ENCODE measurements at places on chromosomes 2 and 18.

DNA sequence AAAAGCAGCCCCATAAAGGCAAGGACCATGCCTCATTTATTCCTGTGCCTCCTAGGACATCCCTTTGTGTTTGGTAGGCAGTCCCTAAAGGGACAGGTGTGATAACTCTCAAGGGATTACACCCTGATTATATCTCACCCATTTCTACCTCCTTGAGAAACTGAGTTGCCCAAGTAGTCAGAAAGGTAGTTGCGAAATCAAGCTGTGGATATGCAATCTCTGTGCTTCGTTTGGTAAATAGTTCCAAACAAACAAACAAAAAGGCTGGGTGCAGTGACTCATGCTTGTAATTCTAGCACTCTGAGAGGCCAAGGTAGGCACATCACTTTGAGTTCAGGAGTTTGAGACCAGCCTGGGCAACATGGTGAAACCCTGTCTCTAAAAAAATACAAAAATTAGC is 100.2 kb upstream of the ARL5A start:
- no peak for ATAC-seq

GRCh38 chr2:30115141-30115980 is 31.4 kb upstream of the YPEL5 start:
- peak; percentile 80 for ATAC-seq

DNA sequence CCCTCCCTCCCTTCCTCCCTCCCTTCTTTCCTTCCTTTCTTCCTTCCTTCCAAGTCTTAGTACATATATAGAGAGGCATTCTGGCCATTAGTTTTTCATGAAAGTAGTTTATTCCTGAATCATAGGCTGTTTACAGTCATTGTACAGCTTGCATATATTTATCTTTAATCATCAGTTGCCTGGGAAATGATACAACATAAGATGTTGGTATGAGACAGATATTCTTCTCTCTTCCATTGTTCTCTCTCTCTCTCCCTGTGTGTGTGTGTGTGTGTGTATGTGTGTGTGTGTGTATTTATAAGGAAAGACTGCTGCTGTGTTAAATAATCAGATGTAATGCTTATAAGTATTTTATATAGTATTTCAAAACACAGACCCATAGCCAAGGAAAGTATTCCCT is 289.8 kb upstream of the UBE2E3 start:
- peak; percentile 38 for ATAC-seq

GRCh38 chr2:33015421-33016142 is 68.8 kb downstream of the LTBP1 start:
- peak; percentile 55 for ATAC-seq

DNA sequence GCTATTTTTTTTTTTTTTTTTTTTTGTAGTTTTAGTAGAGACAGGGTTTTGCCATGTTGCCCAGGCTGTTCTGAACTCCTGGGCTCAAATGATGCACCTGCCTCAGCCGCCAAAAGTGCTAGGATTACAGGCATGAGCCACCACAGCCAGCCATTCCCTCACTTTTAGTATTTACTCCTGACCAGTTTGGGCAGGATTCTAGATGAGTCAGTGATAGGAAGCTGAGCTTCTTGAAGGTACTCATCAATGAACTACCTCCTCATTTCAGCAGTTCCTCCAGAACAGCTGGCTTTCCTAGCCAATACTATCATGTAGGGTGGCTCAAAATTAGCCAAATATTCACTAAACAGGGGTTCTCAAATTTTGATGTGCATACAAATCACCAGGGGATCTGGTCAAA is 57.2 kb downstream of the CYBRD1 start:
- no peak for ATAC-seq

GRCh38 chr2:230934231-230935129 is 9.4 kb upstream of the GPR55 start:
- ATAC-seq = no peak

DNA sequence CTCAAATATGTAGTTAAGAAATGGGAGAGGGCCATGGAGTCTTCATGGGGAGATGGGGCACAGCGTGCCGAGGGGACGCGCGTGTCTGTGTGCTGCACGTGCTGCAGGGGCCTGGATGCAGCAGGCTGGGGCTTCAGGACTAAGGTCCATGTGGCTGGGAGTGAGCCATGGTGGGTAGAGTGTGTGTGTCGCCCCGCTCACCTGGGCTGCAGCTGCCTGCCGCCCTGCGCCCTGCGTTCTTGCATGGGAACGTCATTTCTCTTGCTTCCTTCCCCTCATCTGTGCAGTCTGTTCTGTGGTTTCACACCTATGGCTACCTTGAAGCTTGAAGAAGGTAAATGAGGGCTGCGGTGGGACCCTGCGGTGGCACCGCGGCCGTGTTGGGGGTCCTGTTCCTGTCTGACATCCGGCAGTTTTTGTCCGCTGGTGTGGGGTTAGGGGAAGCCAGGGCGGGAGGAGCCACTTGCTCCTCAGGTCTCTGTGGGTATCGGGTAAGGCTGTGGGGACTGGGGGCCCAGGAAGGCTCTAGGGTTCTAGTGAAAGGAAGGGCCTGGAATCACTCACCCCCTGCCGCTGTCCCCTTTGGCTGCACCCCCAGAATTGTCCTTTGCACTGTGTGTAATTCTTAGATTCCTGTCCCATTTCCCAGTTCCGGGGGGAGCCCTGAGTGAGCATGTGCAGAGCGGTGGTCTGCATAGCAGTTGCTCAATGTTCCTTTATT is 54.1 kb upstream of the HS6ST1 start:
- ATAC-seq = no peak

DNA sequence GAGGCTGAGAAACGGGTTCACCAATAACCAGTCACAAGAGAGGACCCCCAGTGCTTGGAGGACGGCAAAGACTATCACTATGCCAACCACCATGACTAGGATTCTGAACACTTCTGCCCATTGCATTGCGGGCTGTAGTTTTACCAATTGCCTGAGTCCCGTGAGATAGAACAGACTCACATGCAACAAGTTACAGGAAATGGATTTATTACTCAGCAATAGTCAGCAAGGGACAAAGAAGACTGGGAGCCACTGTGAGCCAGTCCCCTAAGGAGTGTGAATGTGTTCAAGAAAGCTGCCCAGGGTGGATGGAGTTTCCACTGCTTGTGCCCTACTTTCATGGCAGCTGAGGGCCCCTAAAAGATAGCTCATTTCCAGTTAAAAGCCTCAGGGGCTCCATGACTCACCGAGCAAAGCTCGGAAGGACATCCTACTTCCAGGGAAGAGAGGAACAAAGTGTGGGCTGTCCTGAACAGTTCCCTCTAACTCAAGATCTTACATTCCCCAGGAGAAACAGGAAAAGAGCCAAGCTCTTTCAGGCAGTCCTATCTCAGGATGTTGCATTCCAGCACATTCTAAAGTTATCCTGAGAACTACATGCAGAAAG is 54.4 kb downstream of the SLC4A3 start:
- ATAC-seq = no peak

DNA sequence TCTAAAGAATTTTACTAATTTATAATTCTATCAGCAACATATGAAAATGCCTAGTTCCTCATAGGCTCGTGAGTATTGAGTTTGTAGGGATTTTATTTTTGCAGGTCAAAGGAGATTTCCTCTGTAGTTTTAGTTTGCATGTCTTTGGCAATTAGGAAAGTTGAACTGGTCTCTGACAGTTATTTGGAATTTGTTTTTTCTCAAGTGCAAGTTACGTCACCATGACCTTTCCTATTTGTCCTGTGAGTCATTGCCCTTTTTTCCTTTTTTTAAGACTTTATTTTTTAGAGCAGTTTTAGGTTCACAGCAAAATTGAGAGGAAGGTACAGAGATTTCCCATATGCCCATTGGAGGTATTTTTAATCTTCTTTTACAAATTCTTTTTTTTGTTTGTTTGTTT is 29.0 kb downstream of the RAMP1 start:
- ATAC-seq = no peak

- no peak for ATAC-seq
These were observed 22.9 kb downstream of the COA5 start for GRCh38 chr2:98585386-98585785.

GRCh38 chr18:34002130-34002529 is 222.6 kb downstream of the NOL4 start:
- no peak for ATAC-seq

DNA sequence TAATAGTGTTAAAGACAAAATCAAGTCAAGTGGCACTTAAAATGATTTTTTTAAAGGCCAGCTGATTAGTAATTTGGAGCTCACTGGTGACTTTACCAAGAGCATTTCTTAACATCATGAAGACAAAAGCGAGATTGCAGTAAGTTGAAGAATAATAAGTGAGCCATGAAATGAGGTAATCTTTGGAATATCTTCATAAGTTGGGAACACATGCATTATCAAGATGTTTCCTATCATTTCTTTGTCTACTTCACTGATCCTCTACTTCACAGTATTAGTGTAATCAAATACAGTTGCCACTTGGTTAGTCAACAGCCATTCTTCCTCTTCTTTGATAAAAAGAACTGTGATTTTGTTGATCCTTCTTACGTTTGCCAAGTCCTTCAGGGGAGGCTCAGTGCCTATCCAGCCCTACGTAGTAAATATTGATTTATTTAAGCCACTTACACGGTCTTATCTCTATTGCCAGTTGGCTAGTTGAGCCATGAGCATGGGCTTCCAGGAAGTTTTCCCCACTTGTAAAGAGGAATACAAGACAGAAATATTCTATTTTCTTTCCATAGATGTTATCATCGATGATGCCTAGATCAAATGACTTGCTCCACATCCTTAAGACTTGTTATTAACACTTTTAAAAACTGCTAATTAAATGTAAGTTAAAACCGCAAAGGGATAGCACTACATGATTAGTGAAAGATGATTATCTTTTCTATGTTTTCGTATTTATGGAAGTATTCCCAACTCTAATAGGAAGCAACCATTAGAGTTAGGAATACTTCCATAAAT is 46.1 kb downstream of the YES1 start:
- no peak for ATAC-seq

GRCh38 chr2:46067501-46068305 is 229.5 kb upstream of the EPAS1 start:
- ATAC-seq = peak; percentile 88

DNA sequence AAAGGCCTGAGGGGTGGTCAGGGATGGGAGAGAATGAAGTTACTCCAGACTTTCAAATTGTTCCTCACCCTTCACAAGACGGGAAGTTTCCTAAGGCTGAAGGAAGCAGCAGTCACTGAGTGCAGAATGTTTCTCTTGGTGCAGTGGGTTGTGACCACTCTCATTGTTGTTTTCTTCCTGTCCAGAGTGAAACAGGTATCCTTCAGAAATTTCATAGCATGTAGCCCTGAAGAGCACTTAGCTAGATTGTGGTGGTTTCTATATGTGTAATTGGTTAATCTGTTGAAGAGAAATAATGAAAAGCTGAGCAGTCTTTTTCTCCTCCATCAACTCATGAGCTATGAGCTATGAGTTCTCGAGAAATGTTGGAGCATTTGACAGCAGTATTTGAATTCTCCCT is 96.8 kb downstream of the GPD2 start:
- no peak for ATAC-seq

GRCh38 chr18:44598514-44598913 is 82.2 kb upstream of the SETBP1 start:
- ATAC-seq = no peak

GRCh38 chr18:54845787-54846186 is 17.5 kb downstream of the RAB27B start:
- ATAC-seq = no peak

DNA sequence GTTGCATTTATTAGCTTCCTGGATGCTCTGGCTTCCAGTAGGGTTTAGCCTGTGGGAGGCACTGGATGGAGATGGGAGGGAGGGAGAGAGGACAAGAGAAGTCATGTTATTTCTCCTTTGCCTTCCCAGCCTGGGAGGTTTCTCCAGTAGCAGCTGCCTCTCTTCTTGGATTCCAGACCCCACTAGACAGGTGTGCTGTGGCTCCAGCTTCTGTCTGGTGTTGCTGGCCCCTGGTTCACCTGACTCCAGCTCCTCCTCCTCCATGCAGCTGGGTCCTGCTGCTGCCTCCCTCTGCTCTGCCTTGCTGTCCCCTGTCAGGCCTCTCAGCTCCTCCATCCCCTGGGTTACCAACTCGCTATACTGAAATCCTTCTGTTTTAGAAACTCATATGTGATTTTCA is 188.9 kb upstream of the TNP1 start:
- ATAC-seq = no peak

DNA sequence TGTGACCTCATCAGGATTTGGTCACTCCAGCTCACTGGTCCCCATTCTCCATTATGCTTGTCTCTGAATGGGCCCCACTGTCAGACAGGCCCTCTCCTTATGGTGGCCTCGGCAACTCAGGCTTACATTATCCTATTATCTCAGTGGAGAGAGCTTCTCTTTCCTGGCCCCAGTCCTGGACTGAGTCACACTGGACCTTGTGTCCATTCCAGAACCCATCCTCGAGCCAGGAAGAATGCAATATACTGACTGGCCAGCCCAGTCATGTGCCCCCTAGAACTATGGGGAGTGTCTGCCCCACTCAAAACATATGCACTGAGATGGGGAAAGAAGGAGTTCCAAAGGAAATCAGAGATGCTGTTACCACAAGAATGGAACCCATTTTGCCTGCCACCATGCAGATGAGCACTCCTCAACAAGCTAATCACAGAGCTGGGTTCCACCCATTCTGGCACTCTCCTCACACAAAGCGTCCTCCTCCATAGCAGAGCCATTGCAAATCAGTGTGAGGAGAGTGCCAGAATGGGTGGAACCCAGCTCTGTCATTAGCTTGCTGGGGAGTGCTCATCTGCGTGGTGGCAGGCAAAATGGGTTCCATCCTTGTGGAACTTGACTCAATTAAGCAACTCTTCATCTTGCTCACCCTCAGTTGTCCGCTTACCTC is 71.9 kb downstream of the CHRNA1 start:
- no peak for ATAC-seq

DNA sequence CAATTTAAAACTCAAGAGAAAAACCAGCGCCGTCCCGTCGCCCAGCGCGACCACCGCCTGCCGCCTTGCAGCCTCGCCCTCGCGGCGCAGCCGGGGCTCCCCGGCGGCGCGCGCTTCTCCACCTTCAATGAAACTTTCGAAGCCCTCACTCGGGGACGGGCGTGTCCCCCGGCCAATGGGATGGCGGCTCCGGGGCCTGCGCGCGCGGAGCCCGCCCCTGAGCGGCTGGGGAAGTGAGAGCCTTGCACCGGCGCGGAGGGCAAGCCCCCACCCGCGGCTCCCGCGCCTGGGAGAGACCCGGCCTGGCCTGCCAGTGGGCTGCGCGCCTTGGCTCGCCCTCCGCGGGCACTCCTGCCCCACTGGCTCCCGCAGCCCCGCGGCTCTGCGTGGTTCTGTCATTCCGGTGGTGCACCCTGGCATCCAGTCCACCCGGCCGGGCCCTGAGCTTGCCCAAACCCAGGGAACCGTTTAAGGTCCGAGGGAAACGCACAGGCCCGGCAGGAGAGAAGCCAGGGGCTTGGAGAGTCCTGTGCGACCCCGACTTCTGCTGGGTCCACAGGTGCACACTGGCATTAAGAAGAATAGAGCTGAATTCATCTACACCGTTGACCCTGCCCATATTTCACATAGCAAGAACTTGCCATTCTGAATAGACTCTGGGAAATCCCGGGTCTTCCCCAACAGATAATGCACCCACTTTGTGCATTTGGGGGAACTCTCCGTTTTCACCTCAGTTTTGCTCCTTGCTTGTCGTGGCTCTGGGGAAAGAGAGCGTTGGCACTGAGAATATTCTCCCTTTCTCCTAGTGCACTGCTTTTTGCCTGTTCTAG is at the start of gene PIEZO2:
Gene PIEZO2, minus strand, starts transcription at position 129 of the 830 bp plus-strand sequence. CDS start 981 bp downstream, outside the sequence.
- no peak for ATAC-seq

GRCh38 chr18:46213295-46213694 is 109.1 kb downstream of the HAUS1 start:
- no peak for ATAC-seq

- ATAC-seq = no peak
These were observed 843.3 kb downstream of the TSN start for GRCh38 chr2:122598784-122599183.

Data from SK-N-SH treated with all-trans-retinoic acid at 6 μM for 48 hours (cell line).